Fibroblast of lung (primary cell): ENCODE measurements at places on chromosomes 3 and 15. TPM values are rescaled to one million over a fixed set of nuclear protein-coding genes. Genes with fewer than 3 reads are reported as not detected.
A peak's percentile ranks its signal among the peaks of the same experiment; 100 is the strongest.

Gene CLRN1
- not detected in 2 replicates for total RNA-seq

Gene P2RY13
- total RNA-seq = under 0.01 TPM in 1 of 2 replicates, not detected in the other

Gene BSN
- under 0.01 TPM in 2 replicates for total RNA-seq

- no peaks in the 10 kb centered on the region for H3K36me3 ChIP-seq
- peak overlapping the region; percentile 66 for H3K27ac ChIP-seq
- H3K4me1 ChIP-seq = peaks cover 21% of the 10 kb centered on the region
- no peak overlapping the region for H3K4me3 ChIP-seq
- peak; percentile 97 for DNase-seq
- H3K27me3 ChIP-seq = no peaks in the 10 kb centered on the region
Observed at GRCh38 chr3:160473221-160473620, 23.6 kb upstream of the TRIM59 start.

DNA sequence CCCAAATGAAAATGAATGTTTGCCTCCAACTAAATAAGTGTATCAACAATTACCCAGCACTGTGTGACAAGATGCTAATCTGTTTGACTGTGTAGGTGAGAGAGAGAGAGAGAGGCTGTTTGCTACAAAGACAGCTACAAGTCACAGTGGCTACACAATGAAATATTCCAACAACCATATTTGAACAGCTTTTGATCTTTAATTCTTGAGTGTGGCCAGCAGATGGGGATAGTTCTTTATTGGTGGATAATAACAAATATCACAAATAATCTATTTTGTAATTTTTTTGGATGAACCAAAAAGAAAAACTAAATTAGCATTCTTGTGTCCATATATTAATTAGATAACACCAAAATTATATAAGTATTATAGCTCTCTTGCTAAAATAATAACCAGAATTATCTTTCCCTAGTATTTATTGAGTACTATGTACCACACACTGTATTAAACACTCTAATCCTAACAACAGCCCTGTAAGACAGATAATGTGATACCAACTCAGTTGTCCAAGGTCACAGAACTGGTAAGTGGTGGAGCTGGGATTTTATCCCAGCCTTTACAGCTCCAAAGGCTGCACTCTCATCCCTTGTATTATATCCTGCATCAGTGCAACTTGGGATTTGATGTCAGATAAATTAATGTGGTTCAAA lies 61.9 kb upstream of the C3orf80 start:
- no peaks in the 10 kb centered on the region for H3K27me3 ChIP-seq
- H3K27ac ChIP-seq = no peak overlapping the region

- H3K4me1 ChIP-seq = no peaks in the 10 kb centered on the region
- H3K27me3 ChIP-seq = no peaks in the 10 kb centered on the region
- H3K36me3 ChIP-seq = peaks cover 9% of the 10 kb centered on the region
- DNase-seq = no peak
Observed at GRCh38 chr15:68783226-68784058, 37.3 kb downstream of the ANP32A start.

DNA sequence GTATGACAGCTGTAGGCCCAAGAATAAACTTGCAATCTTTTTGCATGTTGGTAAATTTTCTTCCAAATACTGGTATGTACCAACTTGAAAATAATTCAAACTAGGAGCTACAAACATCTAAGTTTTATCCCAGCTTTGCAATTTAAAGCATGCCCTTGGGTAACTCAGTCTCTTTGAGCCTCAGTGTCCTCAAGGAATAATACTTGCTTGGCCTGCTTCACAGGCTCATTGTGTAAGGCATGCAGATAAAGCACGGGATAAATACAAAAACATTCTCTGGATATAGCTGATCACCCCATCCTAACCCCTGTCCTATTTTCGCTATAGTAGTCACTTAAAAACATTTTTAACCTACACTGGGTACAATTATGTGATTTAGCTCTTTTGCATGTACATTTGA lies 9.6 kb upstream of the TMEM44 start:
- H3K27me3 ChIP-seq = no peaks in the 10 kb centered on the region
- H3K4me1 ChIP-seq = peaks cover 6% of the 10 kb centered on the region
- no peak overlapping the region for H3K4me3 ChIP-seq
- no peak for DNase-seq

DNA sequence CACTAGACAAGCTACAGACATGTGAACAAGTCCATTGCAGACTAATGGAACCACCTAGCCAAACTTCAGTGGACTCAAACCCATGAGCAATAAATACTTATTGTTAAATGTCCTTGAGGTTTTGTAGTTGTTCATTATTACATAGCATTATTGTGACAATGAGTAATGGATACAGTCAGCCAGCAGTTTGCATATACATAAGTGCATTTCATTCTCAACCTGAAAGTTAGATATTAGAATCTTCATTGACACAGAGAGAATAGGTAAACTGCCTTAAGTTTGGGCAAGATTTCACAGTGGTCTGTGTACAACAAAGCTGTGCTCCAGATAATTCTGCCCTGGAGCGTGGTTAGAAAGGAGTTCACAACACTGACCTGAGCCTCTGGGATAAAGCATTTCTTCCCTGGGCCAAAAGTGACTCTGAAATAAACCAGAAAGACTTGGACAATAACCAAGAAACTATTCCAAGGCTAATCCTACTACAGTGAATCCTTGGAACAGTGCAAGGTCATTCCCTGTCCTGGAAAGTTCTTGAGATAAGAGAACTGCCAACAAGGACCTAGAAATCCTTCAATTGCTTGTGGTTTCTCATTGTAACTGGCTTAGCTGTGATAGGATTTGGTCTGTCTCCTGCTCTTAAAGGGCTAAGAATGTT lies 225.5 kb upstream of the STT3B start:
- H3K36me3 ChIP-seq = no peaks in the 10 kb centered on the region
- peak; percentile 38 for DNase-seq
- H3K27ac ChIP-seq = no peak overlapping the region
- no peaks in the 10 kb centered on the region for H3K4me1 ChIP-seq
- H3K4me3 ChIP-seq = no peak overlapping the region

- H3K27me3 ChIP-seq = no peaks in the 10 kb centered on the region
- H3K4me1 ChIP-seq = peaks cover 13% of the 10 kb centered on the region
- DNase-seq = peak; percentile 82
Observed at GRCh38 chr3:167852216-167852615, 116.7 kb downstream of the SERPINI1 start.

- no peak for DNase-seq
- no peak overlapping the region for H3K27ac ChIP-seq
- no peaks in the 10 kb centered on the region for H3K4me1 ChIP-seq
- no peak overlapping the region for H3K4me3 ChIP-seq
Observed at GRCh38 chr15:32729700-32730395, 12.0 kb downstream of the GREM1 start.

- H3K27ac ChIP-seq = no peak overlapping the region
- no peaks in the 10 kb centered on the region for H3K27me3 ChIP-seq
- no peak for DNase-seq
- no peaks in the 10 kb centered on the region for H3K36me3 ChIP-seq
- no peak overlapping the region for H3K4me3 ChIP-seq
- H3K4me1 ChIP-seq = no peaks in the 10 kb centered on the region
Observed at GRCh38 chr3:190699776-190700175, 162.7 kb downstream of the GMNC start.

GRCh38 chr3:98508582-98508981 lies 11.1 kb downstream of the OR5K2 start:
- H3K27me3 ChIP-seq = no peaks in the 10 kb centered on the region
- no peaks in the 10 kb centered on the region for H3K4me1 ChIP-seq
- H3K4me3 ChIP-seq = no peak overlapping the region
- no peak for DNase-seq
- H3K27ac ChIP-seq = no peak overlapping the region

- H3K27me3 ChIP-seq = no peaks in the 10 kb centered on the region
- no peak overlapping the region for H3K27ac ChIP-seq
- H3K4me1 ChIP-seq = no peaks in the 10 kb centered on the region
- H3K4me3 ChIP-seq = no peak overlapping the region
- H3K36me3 ChIP-seq = no peaks in the 10 kb centered on the region
- no peak for DNase-seq
Observed at GRCh38 chr3:62527474-62527873, 154.1 kb upstream of the FEZF2 start.

GRCh38 chr3:128922804-128923459 lies 43.5 kb downstream of the ACAD9 start:
- no peak for DNase-seq
- H3K27ac ChIP-seq = no peak overlapping the region
- H3K4me1 ChIP-seq = no peaks in the 10 kb centered on the region
- no peak overlapping the region for H3K4me3 ChIP-seq
- no peaks in the 10 kb centered on the region for H3K27me3 ChIP-seq
- H3K36me3 ChIP-seq = no peaks in the 10 kb centered on the region

GRCh38 chr3:146124126-146124801 lies 36.7 kb downstream of the PLOD2 start:
- no peaks in the 10 kb centered on the region for H3K27me3 ChIP-seq
- no peaks in the 10 kb centered on the region for H3K4me1 ChIP-seq
- DNase-seq = peak; percentile 78
